ENCODE measurements at places on chromosomes 16 and 17.

DNA sequence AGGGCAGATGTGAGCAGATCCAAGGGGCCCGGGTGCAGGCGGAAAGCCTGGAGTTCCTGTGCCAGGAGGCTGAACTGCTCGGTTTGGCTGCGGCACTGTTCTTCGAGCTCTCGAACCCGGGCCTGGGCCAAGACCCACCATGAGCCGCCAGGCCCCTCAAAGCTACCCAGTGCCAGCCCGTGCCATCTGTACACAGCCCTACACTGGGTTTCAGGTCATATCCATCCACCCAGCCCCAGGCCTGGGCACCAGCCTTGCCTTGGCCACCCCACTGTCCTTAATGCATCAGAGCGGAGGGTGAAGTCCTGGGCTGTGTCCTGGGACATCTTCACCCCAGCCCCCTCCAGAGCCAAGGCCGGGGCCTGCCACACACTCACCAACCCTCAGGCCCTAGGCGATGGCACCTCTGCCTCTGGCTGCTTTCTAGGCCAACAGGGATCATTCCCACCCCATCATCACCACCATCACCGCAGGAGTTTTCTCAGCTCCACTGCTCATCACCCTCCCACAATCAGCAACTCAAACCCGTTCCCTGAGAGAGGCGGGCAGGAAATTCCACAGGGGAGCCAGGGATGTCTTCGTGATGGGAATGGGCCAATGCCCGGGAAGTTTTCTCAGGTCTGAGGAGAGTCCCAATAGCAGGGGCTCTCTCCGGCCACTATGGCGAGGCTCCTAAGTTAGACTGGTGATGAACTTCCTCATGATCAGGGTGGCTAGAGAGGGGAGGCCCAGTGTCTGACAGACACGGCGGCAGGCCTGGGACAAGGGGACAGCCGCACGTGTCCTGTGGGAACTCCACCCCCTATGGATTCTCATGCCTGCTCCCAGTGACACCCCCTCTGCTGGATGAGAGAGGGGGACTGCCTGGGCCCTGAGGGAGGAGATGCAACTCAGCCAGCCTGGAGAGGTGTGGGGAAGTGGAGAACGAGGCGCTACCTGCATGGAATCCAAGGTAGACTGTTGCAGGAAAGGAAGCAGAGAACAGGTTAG is 9.1 kb downstream of the TSPOAP1 start:
- no peak for DNase-seq

DNA sequence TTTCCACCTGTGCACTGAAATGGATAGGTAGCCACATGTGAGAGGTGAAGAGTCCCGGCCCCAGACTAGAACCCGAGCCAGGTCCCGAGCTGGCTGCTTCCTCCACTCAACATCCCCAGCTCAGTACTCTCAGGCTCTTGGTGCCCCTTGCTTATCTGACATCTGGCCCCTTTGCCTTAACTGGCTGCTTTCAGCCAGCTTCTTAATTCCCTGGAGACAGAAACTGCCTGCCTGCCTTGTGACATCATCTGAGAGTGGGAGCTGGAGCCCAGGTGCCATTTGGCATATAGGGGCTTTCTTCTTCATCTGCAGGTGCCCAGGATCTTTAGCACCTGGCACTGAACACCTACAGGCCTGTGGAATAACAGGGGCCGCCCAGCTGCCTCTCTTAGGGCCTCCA is 8.9 kb downstream of the CHAD start:
- no peak for DNase-seq

DNA sequence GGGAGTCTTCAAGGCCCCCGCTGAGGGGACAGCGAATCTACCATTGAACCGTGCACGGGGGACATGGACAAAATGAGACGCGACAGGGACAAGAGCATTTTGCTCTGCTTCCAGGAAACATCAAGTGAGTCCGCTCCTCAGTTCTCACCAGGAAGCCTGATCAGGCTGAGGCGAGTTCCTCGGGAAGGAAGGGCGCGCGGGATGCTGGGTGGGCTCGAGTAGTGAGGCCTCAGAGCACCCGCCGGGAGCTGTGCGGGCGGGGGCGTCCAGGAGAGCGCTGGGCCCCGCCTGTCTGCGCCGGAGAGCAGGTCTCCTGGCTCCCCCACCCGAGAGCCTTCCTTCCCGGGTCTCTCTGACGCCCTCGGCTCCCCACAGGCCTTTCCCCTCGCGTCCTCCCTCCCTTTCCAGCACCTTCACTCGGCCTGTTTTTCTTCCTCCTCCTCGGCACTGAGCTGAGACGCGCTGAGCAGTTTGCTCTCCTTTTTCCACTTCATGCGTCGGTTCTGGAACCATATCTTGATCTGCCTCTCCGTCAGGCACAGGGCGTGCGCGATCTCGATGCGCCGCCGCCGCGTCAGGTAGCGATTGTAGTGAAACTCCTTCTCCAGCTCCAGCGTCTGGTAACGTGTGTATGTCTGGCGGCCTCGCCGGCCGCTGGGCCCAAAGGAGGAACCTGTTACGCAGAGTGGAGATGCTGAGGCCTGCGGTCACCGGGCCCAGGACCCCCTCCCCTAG is 2.6 kb upstream of the HOXB5 start:
- DNase-seq, result peak; percentile 54

- no peak for DNase-seq
These were observed 72.1 kb downstream of the VMP1 start for GRCh38 chr17:59779521-59779920.

DNA sequence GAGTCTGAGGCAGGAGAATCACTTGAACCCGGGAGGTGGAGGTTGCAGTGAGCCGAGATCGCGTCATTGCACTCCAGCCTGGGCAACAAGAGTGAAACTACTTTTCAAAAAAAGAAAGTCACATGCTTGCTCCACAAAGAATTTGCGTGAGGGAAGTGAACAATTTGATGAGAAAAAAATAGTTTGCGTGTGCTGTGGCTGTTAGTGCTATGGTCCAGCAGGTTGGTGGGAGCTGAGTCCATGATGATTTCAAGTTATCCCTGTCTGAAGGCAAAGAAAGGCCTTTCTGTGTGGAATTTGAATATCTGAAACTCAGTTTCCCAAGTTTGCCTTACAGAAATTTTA is 21.0 kb downstream of the PRCD start:
- no peak for DNase-seq

DNA sequence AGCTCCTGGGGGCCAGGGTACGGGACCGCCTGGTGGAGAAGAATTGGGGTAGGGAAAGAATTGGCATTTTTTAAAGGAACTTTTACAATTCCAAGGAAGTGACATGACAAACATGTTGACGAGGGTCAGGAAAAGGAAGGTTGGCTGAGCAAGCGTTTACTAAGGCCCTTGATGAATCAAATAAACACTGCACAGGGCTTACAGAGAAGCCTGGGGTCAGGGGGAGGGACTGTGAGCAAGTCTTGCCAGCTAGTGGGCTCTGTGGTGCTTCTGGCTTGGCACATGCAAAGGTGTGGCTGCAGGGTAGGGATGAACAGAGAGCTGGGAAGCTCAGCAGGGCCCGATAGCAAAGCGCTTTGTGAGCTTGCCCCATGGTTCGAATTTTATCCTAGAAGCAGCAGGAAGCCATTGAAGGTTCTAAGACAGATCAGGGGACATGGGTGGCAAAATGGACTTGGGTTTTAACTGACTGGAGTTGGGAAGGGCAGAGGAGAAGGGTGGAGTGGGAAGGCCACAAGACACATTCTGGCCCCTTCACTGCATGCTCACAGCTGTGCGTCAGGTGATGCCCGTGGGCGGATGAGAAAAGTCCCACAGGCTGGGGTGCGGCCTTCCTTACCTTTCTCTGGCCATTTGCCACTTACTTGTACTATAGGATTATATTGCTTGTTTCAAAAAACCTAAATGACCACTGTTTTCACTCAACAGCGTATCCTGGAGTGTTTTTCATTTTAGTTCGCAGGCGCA is 117.8 kb downstream of the SOCS1 start:
- DNase-seq, result no peak

DNA sequence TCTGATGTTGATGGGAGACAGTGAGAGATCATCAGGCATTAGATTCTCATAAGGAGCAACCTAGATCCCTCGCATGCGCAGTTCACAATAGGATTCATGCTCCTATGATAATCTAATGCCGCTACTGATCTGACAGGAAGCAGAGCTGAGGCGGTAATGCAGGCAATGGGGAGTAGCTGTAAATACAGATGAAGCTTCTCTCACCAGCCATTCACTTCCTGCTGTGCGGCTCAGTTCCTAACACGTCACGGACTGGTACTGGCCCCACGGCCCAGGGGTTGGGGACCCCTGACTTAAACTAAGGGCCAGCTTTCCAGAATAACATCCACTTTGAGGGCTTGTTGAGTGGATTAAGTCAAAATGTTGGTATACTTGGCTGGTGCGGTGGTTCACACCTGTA is 2.6 kb upstream of the TMEM219 start:
- DNase-seq, result no peak

DNA sequence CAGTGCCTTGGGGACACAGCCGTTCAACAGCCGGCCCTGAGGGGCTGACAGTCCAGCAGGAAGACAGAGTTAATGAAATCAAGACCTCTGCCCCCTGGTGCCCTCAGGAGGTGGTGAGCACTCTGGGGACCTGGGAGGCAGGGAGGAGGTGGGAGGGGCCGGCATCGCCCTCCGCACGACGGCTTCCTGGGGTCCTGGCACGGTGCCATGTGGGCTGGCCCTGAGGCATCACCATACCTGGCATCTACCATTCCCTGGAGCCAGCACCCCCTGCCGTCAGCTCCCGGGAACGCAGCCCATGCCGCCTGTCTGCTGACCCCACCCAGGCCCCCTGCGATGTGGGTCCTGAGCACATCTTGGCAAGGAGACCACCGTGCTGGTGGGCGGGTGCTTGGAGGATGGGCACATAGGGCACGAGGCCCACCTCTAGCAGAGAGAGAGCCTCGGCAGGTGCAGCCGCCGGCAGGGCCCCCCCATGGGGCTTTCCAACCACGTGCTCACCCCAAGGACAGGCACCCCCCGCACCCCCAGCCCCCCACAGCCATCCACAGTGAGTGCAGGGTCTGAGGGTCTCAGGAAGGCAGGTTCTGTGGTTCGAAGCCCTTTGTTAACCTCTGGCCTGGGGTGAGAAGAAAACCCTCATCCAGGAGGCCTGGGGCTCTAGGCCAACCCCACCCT is 52.5 kb downstream of the ZFPM1 start:
- DNase-seq, result no peak

DNA sequence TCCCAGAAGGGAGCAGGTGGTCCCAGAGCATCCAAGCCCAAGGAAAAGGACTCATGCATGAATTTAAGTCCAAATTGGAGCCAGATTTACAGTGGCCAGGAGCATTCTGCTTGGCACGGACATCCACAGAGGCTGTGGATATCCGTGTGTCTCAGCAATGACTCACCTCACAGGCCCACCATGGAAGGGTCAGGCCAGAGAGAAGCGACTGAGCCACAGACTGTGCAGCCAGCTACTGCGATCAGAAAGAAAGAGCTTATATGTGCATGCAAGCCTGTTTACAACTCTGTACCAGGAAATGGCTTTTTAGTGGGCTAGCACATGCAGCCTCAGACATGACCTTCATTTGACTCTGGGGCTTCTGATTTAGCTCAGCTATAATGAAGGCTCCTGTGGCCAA is 231.0 kb downstream of the C16orf95 start:
- peak; percentile 77 for DNase-seq

- no peak for DNase-seq
These were observed 78.4 kb downstream of the CNGB1 start for GRCh38 chr16:57892447-57893096.

- DNase-seq, result peak; percentile 91
These were observed 30.5 kb downstream of the CDH13 start for GRCh38 chr16:82657239-82657638.
